ENCODE measurements at places on chromosomes 1 and 21. TPM values are rescaled to one million over a fixed set of nuclear protein-coding genes. Genes with fewer than 3 reads are reported as not detected.

GRCh38 chr1:9417695-9418094, 121.6 kb upstream of the SLC25A33 start:
- no peak for DNase-seq

The CYP4A22 gene
- not detected for total RNA-seq

- no peak for DNase-seq
These were observed 646.2 kb downstream of the KCNT2 start for GRCh38 chr1:195962051-195962450.

DNA sequence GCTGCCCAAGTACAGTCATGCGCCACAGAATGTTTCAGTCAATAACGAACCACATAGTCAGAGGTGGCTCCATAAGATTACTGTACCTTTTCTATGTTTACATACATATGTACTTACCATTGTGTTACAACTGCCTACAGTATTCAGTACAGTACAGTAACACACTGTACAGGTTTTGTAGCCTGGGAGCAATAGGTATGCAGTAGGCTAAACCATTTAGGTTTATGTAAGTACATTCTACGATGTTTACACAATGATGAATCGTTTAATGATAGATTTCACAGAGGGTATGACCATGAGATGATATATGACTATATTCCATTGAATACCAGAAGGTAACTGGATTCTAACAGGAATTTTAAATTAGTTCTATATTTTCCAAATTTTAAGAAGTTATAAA, 10.5 kb downstream of the YY1AP1 start:
- DNase-seq, result no peak

DNA sequence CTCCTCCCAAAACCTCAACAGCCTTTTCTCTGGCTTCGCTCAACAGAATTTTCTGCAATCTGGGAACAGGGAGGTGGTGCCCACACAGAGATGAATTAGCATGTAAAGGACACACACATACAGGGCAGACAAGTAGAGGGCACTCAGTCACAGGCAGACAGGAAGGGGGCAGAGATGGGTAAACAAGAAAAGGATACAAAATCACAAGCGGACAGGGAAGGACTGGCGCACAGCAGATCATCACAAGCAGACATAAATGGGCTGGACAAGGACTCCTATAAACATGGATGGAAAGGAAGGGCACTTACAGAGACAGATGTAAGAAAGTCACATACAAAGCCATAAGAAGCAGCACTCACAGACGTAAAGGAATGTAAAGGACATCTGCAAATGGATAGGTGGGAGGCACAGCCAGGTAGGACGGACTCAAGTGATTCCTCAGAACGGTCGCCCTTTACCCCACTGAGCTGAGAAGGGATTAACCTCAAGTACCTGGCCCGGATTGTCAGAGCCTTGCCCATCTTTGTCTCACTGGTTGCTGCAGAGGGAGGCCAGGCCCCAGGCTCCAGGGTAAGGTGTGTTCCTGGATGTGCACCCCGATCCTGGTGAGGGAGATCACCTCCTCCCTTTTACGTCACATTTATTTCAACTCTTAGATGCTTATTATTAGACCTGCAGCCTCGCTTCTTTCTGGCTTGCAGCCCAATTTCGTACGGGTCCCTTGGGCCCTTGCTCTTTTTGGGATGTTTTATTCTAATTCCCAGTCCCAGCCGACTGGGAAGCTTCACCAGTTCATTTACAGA, 836 bp upstream of the PRCC start:
- peak; percentile 37 for DNase-seq

The ADAMTS4 gene
- total RNA-seq, result 7.1 TPM

The TARS2 gene
- 8.7 TPM for total RNA-seq

Measured in lung microvascular endothelial cell (primary cell).